ENCODE measurements at places on chromosomes 6 and 20.

- no peak for DNase-seq
These were observed 23.5 kb downstream of the MCM8 start for GRCh38 chr20:5973971-5974370.

GRCh38 chr6:16057446-16057845 is 71.4 kb upstream of the MYLIP start:
- DNase-seq, result no peak

DNA sequence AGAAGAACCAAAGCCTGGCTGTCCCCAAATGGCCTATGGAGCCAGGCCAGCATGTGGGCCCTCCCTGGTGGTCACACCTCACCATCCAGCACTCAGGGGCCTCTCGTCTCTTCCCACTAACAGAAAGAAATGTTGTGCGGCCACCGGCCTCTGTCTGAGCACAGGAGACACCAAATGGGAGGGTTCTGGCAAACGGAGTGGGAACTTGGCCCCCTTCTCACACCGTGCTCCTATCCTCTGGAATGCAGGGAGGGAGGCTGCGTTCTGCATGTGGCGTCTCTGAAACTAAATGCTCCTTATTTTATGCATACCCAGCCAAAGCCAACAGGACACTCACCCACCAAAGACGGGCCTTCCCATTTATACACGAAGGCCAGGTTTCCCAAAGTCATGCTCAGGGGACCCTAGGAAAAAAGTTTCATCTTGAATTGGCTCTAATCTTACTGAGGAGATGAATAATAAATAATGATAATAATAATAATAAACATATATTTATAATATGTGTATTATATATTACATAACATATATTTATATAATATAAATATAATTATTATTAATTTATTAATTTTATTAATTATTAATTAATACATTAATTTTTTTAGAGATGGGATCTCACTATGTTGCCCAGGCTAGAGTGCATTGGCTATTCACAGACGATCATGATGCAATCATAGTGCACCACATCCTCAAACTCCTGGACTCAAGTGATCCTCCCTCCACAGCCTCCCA is 102.4 kb downstream of the FOXF2 start:
- DNase-seq, result no peak

GRCh38 chr20:37729452-37729851 is 35.6 kb downstream of the CTNNBL1 start:
- DNase-seq, result no peak

DNA sequence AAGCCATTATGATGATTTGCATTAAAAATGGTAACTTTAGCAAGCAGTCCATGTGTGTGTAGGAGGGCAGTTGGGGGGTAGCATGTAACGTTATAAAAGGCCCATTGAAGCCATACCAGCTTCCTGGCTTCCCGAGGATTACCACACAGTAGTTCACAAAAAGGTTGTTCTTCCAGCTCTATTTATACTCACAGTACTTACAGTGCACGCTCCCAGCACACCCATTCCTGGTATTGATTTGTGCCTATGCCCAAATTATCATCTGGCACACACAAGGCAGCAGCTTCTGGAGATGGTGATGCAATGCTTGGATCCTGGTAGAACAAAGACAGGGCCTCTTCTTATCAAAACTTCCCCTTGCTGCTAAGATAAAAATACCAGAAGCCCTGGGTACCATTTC is 436.8 kb downstream of the HAO1 start:
- no peak for DNase-seq

DNA sequence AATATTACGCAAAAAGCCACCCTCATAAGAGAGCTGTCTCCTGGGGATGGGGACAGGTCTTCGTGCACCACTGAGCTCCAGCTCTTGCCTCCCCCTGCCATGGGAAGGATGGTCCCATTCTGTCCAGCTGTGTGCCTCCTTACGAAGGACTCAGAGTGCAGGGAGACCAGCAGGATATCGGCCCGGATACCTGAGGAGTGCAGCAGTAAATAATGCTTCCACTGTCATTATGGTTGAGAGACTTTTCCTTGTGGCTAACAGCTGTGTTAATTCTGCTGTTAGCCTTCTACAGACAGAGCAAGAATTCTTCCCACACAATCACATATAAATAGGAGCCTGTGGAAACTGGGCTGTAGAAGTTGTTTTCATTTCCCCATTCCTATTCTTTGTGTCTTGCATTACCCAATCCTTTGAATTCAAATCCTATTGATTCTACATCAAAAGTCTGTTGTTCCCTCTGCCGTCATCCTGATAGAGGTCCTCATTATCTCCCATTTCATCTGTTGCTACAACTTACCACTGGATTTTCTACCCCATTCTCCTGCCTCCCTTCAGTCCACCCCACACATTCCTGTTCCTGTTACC is 364.6 kb upstream of the SOX4 start:
- no peak for DNase-seq

DNA sequence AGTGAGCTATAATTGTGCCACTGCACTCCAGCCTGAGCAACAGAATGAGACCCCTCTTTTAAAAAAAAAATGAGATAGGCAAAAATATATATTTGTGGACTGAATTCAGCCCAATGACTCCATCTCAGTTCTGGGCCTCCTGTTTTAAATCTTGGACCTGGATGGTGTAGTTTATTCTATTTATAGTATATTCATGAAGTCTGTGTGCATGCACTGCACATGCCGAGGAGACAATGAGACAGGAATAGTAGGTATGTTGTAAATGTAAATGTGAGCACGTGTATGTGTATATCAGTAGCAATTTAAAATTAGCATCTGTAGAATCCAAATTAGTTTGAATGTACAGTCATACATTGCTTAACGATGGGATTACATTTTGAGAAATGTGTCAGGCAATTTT is 91.0 kb downstream of the TBC1D7 start:
- no peak for DNase-seq

DNA sequence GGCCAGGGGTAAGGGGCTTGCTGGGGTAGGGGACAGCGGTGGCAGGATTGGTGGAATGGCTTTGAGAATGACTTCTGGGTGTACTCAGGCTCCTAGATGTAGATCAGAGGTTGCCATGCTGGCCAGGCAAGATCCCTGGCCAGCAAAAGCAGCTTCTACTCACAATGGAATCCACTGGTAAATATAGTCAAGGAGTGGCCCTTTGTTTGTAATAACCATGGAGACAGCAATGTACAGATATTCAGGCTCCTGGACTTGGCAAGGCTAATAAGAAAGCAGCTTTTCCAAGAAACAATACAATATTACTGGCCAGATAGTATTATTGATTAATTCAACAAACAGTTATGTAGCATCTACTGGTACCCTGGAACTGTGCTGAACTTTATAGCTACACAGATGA is 37.9 kb downstream of the CDH26 start:
- DNase-seq, result no peak

DNA sequence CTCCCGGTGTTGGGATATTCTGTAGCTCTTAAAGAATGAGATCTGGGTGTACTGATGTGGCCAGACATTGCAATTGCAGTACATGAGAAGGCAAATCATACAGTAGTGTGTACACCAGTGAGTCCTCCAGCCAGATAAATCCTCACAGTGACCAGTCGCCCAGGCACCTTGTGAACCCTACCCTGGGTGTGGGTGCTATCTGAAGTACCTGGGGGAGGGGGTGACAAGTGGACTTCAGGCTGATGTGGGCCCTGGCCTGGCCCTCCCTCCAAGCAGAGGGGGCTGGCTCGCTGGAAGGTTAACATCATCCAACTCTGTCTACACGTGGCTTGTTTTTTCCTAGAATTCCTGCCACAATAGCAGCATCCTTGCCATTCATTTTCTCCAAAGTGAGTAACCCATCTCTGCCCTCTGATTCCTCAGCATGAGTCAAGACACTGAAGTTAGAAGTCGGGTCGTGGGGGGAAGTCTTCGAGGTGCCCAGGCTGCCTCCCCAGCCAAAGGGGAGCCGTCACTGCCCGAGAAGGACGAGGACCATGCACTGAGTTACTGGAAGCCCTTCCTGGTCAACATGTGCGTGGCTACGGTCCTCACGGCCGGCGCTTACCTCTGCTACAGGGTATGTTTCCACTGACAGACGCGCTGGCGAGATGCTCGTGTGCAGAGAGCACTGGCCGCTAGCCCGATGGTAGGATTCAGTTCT is 70.8 kb downstream of the PTPN1 start:
- no peak for DNase-seq

DNA sequence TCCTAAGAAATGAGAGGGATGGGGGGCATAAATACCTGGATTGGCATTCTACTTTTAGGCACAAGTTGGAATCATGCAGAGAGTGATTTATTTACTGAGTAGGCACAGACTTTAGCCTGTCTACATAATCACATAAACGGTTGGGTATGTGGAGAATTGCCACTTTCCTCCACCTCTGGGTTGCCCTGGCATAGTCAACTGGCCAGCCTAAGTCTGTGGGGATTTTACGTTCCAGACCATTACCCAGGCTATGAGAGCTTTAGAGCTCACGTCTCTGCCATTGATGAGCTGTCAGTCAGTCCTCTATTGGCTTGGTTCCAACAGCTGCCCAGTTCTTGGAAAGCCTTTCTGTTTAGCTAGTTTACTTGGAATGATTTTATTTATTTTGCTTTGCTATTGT is 5.0 kb upstream of the BHLHE23 start:
- no peak for DNase-seq

- no peak for DNase-seq
These were observed at the start of gene BEND3 for GRCh38 chr6:107114926-107115694. TSS of gene BEND3 (minus strand) at chr6:107115515. CDS start at chr6:107099285, 16,230 bp downstream.

DNA sequence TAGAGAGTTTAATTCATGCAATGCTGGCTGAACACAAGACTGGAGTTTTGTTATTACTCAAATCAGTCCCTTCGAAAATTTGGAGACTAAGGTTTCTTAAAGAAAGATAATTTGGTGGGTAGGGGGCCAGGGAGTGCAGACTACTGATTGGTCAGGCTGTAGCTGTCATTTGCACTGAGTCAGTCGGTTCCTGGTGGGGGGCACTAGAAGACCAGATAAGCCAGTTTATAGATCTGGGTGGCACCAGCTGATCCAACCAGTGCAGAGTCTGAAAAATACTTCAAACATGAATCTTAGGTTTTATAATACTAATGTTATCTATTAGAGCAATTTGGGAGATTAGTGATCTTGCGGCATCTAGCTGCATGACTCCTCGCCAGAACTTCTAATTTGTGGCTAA is 530.7 kb downstream of the NKAIN2 start:
- DNase-seq, result no peak

DNA sequence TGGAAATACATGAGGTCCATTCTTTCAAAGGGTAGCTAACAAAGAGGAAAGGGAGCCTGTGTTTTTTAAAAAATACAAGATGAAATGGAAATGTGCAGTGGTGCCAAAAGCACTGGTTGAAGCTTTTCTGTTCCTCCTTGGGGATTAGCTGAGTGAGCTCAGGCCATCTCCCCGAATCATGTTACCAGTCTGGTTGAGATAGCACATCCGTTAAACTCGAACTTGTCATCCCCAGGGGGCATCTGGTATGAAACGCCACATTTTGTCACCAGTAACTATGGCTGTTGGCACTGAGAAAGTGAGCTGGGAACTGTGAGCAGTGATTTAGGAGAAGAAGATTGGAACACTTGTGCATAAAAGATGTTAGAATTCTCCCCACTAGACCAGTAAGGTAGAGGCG is 196.2 kb downstream of the SAMD5 start:
- DNase-seq, result no peak

DNA sequence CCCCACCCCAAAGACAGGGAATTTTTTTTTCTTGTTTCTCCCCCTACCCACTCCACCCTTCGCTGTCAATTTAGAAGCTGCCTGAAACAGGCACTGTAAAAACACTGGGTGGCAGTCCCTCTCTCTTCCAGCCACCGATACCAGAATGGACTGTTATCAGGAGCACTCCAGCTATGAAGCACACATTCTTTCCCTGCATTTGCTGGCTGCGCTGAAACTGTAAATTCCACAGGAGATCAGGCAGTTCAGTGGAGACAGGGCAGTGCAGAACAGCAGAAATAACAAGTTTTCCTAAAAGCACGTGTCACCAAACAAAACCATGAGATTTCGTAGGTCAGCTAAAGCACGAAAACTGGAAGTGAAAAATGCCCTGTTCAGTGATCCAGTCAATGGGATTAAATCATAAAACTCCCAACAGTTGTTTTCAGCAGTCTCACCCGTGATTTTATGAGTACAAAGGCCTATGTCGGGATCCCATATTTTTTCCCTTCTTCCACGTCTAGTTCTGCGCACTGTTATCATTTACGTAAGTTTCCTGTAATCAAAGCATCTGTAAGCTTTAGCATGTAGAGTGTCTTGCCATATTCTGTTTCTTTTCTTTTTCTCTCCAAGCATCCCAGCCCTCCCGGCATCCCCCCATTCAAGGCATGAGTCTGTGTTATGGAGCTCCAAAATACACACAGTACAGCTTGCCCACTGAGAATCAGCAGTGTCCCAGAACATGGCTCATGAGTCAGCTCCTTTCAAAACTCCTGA is 359.9 kb upstream of the EPHA7 start:
- DNase-seq, result no peak

GRCh38 chr20:32444474-32445220 is 86.5 kb downstream of the ASXL1 start:
- DNase-seq, result no peak

DNA sequence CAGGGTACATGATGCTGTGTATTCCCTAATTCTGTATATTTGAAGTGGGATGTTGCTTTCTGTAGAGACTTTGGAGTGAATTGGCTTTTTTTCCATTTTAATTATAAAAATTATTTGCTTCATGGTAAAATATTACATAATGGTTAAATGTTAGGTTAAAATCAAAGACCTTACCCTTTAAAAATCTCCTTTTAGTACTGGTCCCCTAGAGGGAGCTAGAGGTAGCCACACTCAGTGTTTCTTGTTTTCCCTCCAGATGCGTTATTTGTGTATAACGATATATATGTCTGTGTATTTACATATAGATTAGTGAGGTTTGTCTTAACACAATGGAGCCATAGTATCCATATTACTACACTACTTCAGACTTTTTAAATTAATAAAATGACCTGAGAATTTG is 146.7 kb downstream of the PLCB4 start:
- DNase-seq, result no peak

DNA sequence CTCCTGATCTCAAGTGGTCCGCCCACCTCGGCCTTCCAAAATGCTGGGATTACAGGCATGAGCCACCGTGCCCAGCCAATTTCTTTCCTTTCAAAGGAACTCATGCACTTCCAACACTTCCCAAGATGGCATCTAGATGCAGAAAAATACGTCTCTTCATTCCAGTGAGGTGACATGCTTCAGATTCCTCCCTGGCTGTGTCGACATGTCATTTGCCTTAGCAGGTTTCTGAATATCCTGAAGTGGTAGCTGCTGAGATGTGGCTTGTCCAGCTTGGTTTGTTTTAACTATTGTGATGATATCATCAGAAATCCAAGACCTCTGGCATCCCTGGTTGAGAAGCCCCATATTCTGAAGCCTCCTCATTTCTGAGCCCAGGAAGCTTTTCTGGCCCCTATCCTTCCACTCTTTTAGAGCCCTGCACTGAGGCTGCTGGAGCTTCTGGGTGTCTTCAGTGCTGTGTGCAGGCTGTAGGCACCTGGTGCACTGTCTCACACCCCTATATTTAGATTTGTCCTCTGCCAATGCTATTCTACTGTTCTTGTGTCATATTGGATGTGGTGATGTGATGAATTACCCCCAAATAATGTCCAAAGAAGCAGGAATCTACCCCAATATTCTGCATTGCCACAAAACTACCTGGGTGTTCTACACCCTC is 73.3 kb upstream of the E2F3 start:
- DNase-seq, result no peak

Data from esophagus squamous epithelium (tissue), 5 donors.